ENCODE measurements at places on chromosomes 2 and 18.

- H3K36me3 ChIP-seq, result no peaks in the 10 kb centered on the region
- no peak overlapping the region for H3K27ac ChIP-seq
- H3K27me3 ChIP-seq, result no peaks in the 10 kb centered on the region
- H3K4me1 ChIP-seq, result no peaks in the 10 kb centered on the region
Measured at GRCh38 chr2:46163098-46163430, 134.1 kb upstream of the EPAS1 start.

GRCh38 chr18:48885924-48886400 is 64.8 kb downstream of the SMAD7 start:
- peaks cover 8% of the 10 kb centered on the region for H3K4me1 ChIP-seq
- H3K27ac ChIP-seq, result no peak overlapping the region
- H3K4me3 ChIP-seq, result no peak overlapping the region
- DNase-seq, result no peak
- no peaks in the 10 kb centered on the region for H3K27me3 ChIP-seq

- H3K4me3 ChIP-seq, result no peak overlapping the region
- no peaks in the 10 kb centered on the region for H3K36me3 ChIP-seq
- no peak overlapping the region for H3K27ac ChIP-seq
- DNase-seq, result no peak
- H3K4me1 ChIP-seq, result no peaks in the 10 kb centered on the region
Measured at GRCh38 chr2:103464831-103465230, 703.0 kb downstream of the TMEM182 start.

DNA sequence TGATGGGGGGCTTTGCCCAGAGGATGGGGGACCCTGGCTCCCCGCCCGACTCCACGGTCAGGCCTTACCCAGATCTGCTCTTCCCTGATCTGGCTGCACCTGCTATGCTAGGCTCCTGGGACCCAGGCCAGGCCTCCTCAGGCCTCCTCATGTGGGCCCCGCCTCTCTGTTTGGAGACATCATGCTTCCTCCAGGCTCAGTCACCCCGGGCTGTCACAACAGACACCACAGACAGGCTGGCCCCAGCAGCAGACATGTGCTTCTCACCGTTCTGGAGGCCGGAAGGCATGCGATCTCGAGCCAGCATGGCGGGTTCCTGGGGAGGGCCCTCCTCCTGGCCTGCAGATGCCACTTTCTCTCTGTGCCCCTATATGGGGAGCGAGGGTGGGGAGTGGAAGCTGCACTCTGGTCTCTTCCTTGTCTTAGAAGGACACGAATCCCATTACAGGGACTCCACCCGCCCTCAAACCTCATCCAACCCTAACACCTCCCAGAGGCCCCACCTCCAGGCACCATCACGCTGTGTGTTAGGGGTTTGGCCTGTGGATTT is 10.8 kb upstream of the NEU4 start:
- H3K36me3 ChIP-seq, result peaks cover 4% of the 10 kb centered on the region
- DNase-seq, result no peak
- H3K27me3 ChIP-seq, result no peaks in the 10 kb centered on the region

DNA sequence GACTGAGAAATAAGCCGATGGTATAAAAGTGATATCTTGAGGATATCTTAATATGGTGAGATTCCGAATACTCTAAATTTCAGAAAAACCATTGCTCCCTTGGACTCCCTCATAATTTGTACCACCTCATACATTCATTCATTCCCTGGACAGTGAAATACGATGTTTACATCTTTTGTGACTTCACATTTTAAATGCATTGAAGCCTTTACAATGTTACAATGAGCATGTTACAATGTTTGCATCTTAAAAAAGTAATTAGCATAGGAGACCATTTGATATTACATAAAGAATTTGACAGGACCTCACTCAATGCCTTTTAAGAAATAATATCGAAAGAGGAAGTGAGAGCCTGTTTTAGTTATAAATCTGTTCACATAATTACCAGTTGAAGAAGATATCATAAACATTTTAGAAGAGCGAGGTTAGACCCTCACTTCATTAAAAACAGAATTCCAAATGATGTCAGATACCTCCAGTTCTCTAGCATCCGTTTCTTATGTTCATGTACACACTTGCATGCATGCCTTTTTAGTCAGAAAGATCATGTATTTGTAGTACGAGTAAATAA is 372.0 kb downstream of the ARHGAP15 start:
- no peaks in the 10 kb centered on the region for H3K27me3 ChIP-seq
- H3K4me3 ChIP-seq, result no peak overlapping the region

DNA sequence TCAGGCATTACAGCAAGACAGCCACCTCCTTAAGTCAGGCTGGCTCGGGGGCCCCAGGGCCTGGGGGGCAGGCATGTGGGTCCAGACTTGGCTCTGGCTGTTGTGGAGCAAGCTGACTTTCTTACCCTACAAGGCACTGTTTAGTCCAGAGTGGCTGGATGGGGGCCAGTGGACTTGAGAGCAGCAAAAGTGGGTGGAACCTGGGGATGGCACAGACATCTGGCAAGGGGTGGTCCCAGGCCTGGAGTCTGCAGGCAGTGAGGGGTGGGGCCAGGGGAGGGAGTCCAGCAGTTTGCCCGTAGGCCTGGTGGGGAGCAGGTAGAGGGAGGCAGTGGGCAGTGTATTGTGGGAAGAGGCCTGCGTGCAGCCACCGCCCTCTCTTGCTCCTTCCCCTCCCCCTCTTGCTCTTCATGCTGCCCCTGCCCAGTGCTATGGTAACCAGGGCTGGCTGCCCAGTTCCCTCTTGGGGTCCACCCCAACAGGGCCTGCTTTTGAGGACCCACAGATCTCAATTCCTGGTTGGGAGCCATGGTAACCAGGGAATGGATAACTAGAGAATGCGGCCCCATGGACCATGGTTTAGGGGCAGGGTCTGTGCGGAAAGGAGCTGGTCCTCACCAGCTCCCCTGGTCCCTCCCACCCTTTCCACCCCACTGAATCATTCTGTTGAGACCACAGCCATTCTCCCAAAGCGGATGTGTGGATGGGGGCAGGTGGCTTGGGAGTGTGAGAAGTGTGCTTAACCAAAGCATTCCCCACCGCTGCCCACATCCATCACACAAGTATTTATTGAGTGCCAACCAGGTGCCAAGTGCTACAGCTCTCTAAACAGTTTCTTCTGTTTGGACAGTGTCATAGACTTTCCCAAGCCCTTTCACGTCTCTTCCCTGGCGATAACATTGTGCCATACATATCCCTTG is 19.3 kb downstream of the SPEG start:
- peaks cover 2% of the 10 kb centered on the region for H3K4me1 ChIP-seq
- H3K4me3 ChIP-seq, result no peak overlapping the region
- H3K27ac ChIP-seq, result no peak overlapping the region
- no peak for DNase-seq

- H3K36me3 ChIP-seq, result peaks cover 2% of the 10 kb centered on the region
- DNase-seq, result no peak
- peaks cover 31% of the 10 kb centered on the region for H3K4me1 ChIP-seq
Measured at GRCh38 chr2:10345813-10346212, 43.1 kb downstream of the HPCAL1 start.

- no peak overlapping the region for H3K4me3 ChIP-seq
- no peaks in the 10 kb centered on the region for H3K4me1 ChIP-seq
- H3K27ac ChIP-seq, result no peak overlapping the region
Measured at GRCh38 chr2:237525559-237526157, 38.6 kb downstream of the MLPH start.
